ENCODE measurements at places on chromosomes 16 and 17.

DNA sequence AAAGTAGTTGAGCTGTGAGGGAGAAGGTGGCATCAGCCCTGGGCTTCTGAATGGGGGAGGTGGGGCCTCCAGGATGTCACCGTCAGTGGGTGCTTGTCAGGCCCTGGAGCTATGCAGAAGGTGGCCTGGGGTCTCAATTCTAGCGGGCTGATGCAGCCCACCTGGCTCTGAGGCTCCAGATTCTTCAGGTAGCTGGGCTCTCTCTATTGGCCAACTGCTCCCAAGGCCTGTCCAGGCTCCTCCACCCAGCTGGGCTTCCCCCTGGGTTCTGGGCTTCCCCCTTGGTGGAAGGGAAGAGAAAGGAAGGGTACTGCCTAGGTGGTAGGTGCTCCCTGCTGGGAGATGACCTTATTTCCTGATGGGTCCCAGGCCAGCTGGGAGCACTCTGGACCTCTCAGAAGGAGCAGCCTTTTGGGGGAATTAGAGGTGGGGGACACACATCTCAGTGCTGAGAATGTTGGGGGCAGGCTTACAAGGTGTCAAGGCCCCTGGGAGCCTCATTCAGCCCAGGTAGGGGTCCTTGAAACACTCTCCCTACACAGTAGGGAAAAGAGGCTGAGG, 1728.3 kb downstream of the TP53TG3F start:
- no peak for DNase-seq

- peak; percentile 52 for DNase-seq
Observed at GRCh38 chr17:73998653-73999645, 204.5 kb upstream of the RPL38 start.

DNA sequence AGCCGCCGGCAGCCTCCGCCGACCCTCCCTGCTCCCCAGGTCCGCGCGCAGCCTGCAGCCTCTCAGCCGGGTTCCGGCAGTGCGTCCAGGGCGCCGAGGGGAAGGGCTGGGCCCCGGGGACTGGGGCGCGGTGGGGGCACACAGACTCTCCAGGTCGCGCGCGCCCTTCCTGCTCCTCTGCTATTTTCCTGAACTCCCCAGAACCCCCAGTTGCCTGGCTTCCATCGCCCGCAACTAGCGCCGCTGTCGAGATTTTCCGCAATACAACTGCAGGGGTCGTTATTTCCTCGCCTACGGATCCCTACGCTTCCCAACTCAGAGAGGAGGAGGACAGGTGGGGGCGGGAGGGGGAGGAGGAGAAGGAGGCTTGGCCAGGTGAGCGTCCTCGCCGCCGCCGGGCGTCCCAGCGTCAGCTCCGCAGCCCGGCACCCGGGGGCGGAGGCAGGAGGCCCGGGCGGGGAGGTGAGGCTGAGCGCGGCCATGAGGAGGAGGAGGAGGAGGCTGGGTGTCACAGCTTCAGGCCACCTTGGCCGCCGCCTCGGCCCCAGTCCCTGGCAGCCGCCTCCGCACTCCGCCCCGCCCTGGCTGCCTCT, at the start of gene CA10:
Gene CA10 (minus strand): TSS at position 265 of the 593 bp plus-strand sequence.
- DNase-seq: peak; percentile 42

DNA sequence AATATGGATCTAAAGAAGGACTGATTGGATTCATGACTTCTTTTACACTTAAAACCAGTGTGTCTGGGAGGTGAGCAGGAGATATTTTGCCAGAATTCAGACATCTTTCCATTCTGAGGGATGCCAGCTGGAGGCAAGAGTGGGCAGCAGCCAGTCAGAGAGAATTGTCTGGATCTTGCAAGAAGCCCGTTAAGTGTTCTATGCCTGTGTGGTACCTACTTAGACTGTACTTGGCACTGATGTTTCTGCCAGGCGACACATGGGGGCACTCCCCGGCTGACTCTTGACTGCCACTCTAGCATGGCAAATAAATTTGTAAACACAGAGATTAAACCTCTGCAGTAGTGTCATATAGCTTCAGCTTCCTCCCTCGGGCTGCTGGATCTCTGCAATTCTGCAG, 247.7 kb downstream of the UTP18 start:
- DNase-seq: no peak

All from kidney tubule cell (primary cell).